ENCODE measurements at places on chromosomes 5 and 9.
A peak's percentile ranks its signal among the peaks of the same experiment; 100 is the strongest.

GRCh38 chr9:68927165-68927564, 86.7 kb downstream of the PRKACG start:
- DNase-seq, result no peak

GRCh38 chr5:150758203-150758530, 650 bp downstream of the DCTN4 start:
- DNase-seq, result no peak

DNA sequence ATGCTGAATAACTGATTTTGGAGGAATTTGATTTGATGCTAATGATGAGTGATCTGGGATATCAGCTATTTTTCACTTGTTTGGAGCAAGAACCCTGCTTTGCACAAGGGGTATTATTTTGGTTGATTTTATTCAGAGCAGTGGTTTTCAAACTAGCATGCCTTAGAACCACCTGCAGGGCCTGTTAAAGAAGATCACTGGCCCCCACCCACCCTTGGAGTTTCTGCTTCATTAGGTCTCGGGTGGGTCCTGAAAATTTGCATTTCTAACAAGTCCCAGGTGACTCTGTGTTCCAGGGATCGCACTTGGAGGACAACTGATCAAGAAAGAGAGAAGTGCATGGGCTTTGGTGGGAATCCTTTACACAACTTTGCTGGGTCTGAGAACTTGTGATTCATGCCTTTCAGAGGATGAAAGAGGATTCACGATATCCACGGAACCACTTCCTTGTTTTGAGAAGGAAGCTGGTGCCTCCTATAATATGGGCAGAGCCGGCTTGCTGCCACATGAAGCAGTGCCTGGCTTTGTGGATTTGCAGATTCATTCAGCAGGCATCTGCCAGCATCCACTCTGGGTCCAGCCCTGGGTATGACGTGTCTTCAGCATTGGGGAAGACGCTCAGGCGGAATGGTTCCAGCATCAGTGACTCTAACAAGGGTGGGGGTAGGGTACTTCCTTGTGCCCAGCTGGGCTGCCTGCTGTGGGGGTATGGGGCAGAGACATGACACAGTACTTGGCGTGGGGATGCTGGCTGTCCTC, 106.6 kb upstream of the PITX1 start:
- DNase-seq, result no peak

DNA sequence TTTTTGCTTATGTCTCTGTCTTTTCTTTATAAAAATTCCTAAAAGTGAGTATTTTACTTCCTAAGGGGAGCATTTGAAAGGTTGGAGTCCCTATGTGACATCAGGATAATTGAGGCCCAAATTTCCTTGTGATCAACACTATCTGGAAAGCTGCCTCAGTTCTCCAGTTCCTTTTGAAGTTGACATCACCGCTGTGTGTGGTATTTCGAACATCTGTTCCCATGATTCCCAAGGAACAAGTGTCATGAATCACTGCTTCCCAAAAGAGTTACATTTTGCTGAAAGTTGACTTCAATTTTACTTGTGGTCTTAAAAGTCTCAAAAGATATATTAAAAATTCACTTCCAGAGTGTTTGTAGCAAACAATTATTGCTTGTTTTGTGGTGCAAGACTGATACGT, 452.1 kb upstream of the RGMB start:
- DNase-seq, result no peak

DNA sequence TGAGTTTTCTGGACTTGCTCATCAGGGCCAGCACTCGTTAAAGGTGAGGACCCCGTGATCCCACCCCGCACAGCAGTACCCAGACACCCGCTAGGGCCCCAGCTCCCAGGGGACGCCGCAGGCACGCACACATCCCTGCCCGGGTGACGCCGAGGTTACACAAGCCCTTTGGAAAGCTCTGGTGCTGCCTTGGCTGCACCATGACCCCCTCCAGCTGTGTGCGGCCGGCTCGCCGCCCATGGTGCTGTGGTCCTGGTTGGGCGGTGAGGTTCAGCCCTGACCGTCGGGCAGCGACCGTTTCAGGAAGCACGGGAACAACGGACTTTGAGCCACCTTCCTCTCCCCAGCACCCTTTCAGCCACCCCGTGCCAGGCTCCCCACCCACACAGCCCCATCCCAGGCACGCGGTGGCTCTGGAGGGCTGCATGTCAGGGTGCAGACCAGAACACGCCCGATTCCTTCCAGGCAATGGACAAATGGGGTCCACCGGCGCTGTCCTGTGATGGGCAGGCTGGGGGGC, 7.5 kb upstream of the SLC12A7 start:
- DNase-seq, result no peak

DNA sequence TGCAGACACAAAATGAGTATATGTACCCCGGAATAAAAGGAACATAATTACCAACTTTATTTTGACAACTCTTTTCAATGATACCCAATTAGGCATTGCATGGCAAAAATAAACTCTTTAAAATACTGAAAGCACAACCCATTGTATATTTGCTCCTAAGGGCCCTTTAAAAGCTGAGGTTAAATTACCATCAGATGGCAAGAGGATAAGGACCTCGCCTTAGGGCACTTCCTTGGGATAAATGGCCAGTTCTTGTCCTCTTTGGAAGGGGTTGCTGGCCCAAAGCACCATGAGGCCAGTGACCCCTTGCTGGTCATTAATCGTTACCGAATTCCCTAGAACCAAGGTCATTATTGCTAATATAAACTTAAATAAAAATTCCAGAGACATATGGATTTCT, 46.0 kb downstream of the EBF1 start:
- no peak for DNase-seq

DNA sequence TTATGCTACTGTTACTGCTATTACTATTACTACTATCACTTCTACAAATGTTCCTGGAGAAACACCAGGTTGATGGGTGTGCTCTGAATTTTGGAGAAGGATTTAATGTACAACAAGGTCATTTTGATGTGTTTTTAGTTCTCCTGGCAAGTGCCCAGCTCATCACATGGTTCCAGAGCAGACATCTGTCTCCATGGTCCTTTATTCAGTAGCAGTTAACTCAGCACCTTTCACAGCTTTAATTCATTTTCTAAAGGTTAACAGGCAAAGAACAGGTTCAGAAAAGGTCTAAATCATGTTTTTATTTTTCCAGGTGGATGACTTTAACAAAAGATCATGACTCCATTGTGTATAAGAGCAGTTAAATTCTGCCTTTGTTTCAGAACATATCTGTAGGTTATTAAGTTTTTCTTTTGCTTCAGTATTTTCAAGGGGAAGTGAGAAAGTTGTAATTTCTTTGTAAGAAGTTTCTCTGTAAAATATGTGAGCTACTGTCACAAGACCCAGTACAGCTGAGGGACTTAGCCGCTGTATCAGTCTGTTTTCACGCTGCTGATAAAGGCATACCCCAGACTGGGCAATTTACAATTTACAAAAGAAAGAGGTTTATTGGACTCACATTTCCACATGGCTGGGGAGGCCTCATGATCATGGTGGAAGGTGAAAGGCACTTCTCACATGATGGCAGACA, 41.9 kb downstream of the MTRR start:
- no peak for DNase-seq

DNA sequence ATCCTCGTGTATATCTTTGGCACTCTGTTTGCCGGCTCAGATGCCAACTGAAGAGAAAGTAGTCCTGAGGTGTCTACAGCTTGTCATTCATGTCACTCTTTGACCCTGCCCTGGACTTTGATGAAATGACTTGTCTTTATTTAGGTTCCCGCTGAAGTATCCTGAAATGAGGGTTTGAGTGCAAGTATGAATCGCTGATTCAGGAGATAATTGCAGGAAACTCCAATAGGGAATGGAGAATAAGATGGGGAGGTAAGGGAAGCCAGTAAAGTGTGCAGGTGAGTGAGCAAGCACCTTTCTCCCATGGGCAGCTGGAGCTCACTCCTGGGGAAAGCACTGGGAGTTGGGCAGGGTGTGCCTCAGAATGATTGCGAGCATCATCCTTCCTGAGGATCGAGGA, 50.3 kb upstream of the ZFR start:
- DNase-seq, result no peak

GRCh38 chr9:133768371-133768858, 30.3 kb upstream of the SARDH start:
- no peak for DNase-seq

GRCh38 chr9:120377268-120378159, 202.5 kb downstream of the CDK5RAP2 start:
- no peak for DNase-seq

DNA sequence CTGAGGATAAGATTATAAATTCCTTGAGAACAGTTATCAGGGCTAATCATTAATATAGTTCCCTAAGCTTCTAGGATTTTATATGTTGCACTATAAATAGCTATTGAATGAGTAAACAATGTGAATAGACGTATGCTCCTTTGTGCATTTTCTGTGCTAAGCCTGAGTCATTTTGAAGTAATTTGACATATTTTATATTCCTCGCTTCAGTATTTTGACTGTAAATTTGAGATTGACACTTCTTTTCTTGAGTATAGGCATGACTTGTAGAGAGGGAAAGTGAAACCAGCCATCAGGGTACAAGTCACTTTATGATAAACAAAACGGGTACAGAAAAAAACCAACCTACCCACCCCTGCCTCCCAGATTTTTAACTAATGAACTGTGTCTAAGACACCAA, 367.7 kb upstream of the PRR16 start:
- DNase-seq, result no peak

DNA sequence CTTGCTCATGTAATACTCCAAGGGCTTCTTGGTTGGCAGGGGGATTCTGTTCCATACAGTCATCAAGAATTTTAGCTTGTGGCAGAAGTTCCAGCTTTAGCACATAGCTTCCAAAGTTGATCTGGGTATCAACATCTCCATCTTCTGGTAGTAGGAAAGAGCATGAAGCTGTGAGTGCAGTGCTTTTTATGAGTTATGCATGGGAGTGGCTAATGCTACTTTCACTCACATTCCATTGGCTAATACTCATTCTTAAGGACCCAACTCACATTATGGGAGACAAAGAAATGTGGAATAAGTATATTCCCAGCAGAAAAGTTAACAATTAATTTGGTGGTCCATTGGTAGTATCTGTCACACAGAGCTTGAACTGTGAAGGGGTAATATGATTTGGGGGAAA, 194.2 kb upstream of the CHD1 start:
- DNase-seq, result no peak

DNA sequence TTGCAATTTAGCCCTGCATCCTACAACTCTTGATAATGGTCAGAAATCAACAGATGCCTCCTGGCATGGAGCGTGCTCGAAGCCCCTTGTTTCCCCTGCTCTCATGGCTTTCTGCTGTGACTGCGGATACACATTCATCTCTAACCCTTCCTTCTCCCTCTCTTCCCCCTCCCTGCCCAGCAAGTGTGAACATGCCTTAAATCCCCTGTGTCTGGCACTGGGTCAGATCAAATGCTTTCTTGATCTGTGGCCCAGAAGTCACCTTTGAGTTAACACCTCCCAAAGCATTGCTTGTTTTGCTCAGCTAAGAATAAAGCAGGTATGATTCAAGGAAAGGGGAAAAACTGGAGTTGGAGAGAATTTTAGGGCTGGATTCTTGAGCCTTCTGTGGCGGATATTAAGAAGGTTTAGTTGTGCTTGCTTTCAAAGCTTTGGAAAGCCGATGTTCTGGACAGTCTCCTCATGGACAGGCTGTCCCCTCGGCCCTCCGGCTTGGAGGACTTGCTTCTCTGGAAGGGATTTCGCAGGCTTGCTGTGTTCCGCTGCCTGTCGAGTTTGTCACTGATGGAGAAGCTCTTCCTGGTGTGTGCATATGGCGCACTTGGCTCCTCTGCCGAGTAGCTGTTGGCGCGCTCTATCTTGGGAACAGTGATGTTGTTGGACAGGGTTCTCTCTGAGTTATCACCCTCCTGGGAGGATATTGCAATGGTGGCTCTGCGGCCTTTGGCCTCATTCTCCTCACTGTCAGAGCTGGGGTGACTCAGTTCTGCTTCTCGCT, 121.3 kb upstream of the KLF9 start:
- no peak for DNase-seq

GRCh38 chr5:29054282-29054681, 2015.9 kb upstream of the CDH9 start:
- no peak for DNase-seq

- peak; percentile 49 for DNase-seq
Measured at GRCh38 chr9:105993116-105993854, 298.9 kb downstream of the TMEM38B start.

- DNase-seq, result no peak
Measured at GRCh38 chr5:110965773-110966581, 105.5 kb upstream of the TSLP start.

DNA sequence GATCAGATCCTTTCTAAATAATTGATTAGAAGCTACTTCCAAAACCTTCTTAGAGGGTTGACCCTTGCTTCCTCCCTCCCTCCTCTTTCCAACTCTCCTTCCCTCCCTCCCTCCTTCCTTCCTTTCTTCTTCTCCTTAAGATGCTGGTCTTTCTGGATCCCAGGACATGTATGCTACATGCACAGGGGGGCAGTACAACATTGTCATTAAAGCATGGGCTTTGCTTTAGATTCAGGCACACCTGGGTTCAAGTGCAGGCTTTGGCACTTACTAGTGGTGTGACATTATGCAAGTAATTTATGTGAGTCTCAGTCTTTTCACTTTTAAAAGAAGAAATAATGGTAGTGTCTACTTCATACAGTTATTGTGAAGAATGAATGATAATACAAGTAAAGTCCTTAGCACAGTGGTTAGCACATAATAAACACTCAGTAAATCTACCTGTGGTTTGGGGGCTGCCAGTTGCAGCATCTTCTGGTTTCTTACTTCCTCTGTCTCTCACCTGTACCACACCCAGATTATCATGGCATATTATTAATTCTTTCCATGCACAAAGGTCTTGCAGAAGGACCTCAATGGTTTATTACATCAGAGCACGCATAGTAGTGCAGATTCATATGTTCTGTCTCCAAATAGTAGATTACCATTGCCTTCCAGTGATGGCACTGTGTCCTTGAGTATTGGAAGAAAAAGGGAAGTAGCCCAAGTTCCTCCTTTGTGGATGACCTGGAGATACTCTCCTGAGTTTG, 154.1 kb downstream of the ARHGAP26 start:
- DNase-seq, result no peak

- DNase-seq, result no peak
Measured at GRCh38 chr9:85212887-85213286, 528.9 kb downstream of the AGTPBP1 start.

GRCh38 chr9:84315278-84315877, 25.2 kb downstream of the SLC28A3 start:
- DNase-seq, result no peak

GRCh38 chr5:80370390-80370789, 37.5 kb upstream of the ZFYVE16 start:
- no peak for DNase-seq

GRCh38 chr5:135457424-135458071, 5.4 kb upstream of the TIFAB start:
- peak; percentile 25 for DNase-seq

GRCh38 chr5:3324421-3325101, 271.1 kb upstream of the IRX1 start:
- DNase-seq, result no peak

- DNase-seq, result no peak
Measured at GRCh38 chr9:89978185-89978584, 373.4 kb downstream of the GADD45G start.

GRCh38 chr5:154625031-154625430, 130.1 kb upstream of the LARP1 start:
- DNase-seq, result no peak

DNA sequence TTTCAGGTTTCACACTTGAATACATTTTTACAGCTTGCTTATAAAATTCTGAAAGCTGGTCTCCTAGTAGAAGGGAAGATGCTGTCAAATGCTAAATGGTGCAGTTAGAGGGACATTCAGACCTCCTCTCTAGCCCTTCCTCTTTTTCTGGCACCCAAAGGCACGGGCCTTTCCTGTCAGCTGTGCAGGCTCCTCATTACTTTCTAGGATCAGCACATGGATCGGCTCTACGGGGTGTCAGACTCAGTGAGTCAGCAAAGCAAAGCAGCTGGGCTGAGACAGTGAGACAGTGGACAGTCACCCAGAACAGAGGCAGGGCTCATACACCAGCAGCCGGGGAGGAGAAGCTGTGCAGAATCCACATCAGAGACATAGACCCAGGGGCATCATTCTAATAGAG, 80.0 kb upstream of the TNC start:
- DNase-seq, result no peak

All from amygdala (tissue), 56 donors.